ENCODE measurements at places on chromosomes 6 and 20. TPM values are rescaled to one million over a fixed set of nuclear protein-coding genes. Genes with fewer than 3 reads are reported as not detected.

RBM39 gene
- total RNA-seq: 271 TPM

KHDC1L gene
- total RNA-seq: not detected

- no peak for DNase-seq
Observed at GRCh38 chr6:79687759-79688158, 56.6 kb downstream of the SH3BGRL2 start.

GRCh38 chr6:137043710-137044365, 927 bp downstream of the IL20RA start:
- DNase-seq: no peak

GRCh38 chr6:125781314-125781868, 9.4 kb upstream of the NCOA7 start:
- DNase-seq: peak; percentile 44

Measured in dermis microvascular lymphatic vessel endothelial cell (primary cell).